Sciatic nerve (tissue), 2 donors: ENCODE measurements at places on chromosomes 5 and 9.

DNA sequence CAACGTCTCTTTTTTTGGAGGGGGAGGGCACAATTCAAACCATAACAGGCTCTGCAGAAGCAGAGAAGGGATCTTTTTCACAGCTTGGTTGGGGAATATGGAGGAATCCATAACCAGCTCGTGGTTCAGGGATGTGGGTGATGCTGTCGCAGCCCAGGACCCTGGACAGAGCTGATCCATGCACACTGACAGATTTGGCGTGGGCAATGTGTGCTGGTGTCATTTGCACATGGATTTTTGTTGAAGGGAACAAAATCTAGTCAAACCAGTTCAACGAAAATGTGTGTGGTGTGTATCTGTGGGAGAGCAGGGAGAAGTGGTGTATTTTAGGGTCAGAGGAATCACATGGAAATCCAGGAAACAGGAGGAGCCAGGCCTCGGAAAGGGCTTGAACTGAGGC lies 4.2 kb downstream of the DOCK2 start:
- no peak for DNase-seq

- DNase-seq, result no peak
Observed at GRCh38 chr9:5841771-5842573, 9.1 kb upstream of the ERMP1 start.

GRCh38 chr5:119120893-119121292 lies 50.0 kb downstream of the DMXL1 start:
- DNase-seq, result no peak

DNA sequence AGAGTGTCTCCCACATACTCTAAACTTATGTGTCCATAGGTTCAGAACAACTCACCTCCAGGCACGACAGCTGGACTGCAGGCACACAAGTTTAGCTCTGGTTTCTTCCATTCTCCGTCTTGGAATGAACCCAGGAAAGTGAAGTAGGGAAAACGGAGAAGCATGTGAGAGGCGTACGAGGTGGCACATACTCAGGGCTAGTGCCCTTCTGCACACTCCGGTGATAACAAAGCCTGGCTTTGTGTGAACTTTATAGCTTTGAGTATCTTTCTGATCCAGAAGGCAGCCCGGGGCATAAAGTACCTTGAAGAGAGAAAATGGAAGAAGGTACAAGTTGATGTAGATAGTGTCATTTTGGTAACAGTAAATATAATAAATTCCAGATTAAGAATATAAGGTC lies 11.1 kb upstream of the HTR4 start:
- no peak for DNase-seq

DNA sequence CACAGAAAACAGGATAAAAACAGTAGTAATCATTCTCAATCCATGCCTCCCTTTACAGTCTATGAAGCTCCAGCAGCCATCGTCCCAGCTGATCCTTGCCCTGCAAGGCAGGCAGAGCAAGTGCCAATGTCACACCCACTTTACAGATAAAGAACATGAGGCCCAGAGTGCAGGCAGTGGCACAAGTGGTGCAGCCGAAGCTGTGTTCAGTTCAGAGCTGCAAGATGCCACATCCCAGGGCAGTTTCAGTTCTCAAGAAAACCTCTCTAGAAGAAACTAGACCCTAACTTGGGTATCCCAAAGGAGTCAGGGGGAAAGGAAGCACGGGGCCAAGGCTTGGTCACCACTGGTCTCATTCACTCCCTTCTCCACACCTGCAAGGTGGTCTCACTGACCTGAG lies 34.6 kb upstream of the CPLX2 start:
- DNase-seq, result no peak

DNA sequence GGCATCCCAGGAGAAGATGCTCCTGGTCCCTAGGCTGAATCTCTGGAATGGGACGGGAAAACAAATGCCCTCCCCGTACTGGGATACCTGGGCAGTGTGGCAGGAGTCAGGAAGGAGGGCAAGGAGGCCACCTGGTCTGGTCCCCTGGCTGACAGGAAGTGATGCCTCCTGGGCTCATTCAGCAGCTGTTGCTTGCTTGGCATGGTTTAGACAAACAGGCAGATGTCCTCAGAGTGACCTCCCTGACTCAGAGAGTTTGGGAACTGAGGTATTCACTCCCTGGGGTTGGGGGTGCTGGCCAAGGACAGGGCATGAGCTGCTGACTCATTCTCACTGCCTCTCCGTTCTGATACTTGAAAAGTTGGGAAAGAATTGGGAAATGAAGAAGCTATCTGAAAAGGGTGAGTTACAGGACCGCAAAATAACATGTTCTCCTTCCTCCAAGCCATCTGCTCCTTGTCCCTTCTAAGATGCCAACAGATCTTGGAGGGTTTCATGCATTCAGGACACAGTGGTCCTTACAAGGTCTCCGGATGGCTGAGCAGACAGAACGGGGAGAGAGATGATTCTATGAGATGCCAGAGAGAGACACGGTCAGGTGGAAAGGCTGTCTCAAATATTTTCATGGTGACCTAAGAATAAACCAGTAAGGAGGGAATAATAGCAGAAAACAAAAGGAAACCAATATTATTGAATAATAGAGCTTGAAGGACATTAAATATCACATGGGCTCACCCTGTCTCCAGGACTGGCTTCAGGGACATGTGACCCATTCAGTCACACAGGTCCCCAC lies 534.5 kb downstream of the BNC2 start:
- peak; percentile 77 for DNase-seq

GRCh38 chr9:114364134-114365041 lies 23.4 kb downstream of the AKNA start:
- DNase-seq, result no peak

GRCh38 chr9:129264388-129264787 lies 86.3 kb upstream of the IER5L start:
- DNase-seq, result no peak

GRCh38 chr5:38800515-38800914 lies 45.3 kb upstream of the OSMR start:
- no peak for DNase-seq

DNA sequence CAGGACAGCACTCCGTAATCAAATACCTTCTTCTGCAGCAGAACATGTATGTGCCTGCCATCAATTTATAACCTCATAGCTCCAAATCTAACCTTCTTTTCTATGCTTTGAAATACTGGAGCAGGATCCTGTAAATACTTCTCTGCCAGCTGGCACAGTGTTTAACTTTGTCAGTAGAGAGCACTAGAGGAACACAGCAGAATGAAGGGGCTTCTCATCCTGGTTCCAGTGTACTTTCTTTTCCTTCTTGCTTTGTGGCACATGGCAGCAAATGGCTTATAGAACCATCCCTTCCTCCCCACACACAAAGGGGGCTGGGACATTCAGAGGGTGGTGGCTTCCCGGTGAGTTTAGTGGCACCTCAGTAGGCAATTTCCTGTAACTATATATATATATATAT lies 3.8 kb upstream of the FBXW11 start:
- DNase-seq, result no peak

DNA sequence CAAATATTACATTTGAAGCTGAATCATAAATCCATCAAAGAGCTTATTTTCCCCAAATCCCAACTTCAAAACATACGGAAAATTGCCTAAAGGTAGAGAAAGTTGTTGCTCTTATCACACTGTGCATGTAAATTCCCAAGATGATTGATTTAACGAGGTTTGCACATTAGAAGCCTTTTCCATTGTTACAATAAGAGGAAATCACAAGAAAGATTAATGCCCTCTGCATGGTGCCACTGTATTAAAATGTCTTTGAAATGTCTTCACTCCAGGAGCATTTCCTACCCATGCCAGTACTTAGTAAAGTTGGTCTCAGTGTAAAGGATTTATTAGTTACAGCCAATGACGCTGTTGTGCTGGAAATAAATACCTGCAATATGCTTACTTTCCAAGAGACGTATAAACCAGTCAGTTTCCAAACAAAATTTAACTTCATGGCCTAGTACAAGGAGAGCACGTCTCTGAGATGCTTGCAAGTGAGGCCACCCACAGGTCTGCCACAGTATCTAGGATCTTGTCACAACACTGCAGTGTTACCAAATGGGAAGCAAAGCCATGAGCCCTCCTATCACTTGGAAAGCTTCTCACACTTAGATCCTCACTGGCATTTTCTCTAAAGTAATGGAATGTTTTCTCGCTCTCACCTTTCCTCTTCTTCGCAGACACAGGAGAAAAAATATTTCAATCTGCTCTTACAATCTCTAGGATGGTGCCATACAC lies 112.4 kb downstream of the CETN3 start:
- DNase-seq, result no peak

GRCh38 chr5:79806741-79807140 lies 117.1 kb downstream of the CMYA5 start:
- no peak for DNase-seq

DNA sequence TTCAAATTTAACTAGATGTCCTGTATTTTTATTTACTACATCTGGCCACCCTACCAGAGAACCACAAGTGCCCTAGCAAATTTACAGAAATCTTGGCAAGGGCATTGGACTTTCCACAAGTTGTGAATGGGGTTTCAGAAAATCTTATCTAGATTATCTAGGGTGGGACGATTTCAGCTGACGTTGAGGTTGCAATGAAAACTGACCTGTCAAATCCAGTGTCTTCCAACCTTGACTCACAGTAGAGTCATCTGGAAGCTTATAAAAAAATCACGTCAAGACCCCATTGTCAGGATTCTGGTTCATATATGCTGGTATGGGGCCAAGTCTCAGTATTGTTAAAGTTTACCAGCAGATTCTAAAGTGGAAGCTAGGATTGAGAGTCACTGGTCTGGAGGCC lies 109.6 kb upstream of the ACTBL2 start:
- DNase-seq, result no peak

GRCh38 chr9:129374651-129375050 lies 196.6 kb upstream of the IER5L start:
- no peak for DNase-seq

GRCh38 chr9:128770286-128771030 lies 1.3 kb downstream of the ZER1 start:
- no peak for DNase-seq

GRCh38 chr9:124665391-124666058 lies 105.6 kb downstream of the NR6A1 start:
- no peak for DNase-seq

GRCh38 chr5:169385636-169386035 lies 84.7 kb upstream of the SLIT3 start:
- DNase-seq, result no peak

DNA sequence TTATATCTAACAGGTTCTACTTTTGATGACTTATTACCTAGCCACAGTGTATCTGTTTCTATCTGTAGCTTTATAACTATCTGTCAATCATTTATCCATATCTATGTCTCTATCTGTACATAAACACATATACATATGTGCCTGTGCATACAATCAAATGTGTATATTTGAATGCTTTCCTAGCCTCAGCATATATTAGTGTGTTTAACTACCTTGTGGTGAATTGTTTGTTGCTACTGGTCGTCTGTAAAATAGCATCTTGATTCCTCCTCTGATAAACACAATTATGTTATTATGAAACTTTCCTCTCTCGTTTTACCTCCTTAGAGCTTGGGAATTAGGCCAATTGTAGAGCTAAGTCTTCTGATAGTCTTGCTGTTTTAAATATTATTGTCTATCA lies 44.4 kb downstream of the PARP8 start:
- no peak for DNase-seq

- no peak for DNase-seq
Observed at GRCh38 chr9:84811751-84812074, 142.2 kb downstream of the NTRK2 start.

DNA sequence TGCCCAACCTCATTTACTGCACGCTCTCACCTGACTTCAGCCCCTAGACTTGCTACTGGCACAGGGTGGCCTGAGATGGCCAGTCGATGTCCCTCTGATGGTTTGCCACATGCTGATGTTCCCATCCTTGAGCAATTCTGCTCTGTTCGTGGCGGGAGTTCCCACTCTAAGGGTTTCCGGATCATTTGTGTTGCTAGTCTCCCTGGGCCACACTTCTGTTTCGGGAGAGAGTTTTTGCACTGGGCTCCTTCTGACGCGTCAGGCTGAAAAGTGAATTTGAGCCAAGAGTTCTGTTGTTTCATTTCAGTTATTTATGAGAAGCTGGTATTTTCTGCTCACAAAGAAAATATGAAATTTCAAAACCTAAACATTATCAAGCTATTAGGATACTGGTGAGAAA lies 597.7 kb downstream of the BNC2 start:
- DNase-seq, result no peak

DNA sequence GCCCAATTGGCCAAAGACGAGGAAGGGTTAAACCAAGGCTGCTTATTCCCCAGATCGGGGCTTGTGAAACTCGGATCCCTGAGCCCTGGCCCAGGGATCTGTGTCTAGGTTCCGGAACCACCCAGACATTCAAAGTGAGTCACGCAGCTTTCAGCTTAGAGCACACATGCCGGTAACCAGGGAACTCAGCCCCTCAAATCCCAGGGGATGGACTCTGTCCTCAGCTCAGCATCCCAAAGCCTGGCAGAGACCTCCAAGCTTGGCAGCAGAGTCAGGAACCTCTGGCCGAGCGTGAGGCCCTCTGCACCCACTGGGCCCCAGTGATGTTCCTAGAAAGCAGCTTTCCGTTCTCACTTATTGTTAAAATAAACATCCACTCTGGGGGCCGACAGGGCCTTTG lies 5.1 kb downstream of the PNPLA7 start:
- no peak for DNase-seq

- no peak for DNase-seq
Observed at GRCh38 chr9:5646116-5646515, 17.2 kb downstream of the RIC1 start.

DNA sequence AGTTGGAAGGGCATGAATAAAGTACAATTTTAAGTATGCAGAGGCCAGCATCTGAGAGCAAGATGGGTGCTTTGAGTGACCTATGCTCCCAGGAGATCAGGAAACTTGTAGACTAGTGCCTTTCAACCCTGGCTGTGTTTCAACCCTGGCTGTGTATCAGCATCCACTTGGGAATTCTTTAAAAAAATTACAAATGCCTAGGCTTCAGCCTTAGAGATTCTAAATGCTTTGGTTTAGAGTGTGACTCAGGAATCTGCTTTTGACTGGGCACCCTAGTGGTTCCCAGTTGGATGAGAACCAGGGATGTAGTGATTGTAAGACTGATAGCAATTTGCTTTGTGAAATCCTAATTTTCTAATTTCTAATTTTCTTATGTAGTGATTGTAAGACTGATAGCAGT lies 65.6 kb downstream of the RALGPS1 start:
- no peak for DNase-seq

- DNase-seq, result no peak
Observed at GRCh38 chr9:17839776-17840175, 260.9 kb downstream of the SH3GL2 start.

DNA sequence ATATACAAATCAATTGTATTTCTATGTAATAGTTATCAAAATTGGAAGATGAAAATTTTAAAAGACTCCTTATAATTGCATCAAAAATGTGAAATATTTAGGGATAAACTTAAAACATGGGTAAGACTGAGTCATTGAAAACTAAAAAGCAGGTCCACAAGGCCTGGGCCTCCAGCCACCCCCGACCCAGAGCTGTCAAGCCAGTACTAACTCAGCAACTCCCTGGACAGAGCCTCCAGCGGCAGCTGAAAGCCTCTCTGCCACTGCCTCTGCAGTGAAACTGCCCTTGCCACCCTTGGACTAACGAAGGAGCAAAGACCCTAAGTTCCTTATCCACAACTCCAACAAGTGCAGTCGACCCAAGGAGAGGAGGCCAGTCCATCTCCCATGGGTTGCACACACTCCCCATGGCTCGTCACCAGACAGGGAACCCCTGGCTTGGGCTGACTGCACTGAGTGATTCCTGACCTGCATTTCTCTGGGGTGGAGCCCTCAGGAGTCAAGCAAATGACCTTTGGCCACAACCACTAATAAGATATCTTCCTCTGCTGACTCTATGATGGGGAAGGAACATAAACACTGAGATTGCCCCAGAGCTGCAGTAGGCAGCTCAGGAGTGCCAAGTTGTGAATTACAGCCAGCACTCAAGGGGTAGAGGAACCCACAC lies 20.5 kb downstream of the PTGER4 start:
- no peak for DNase-seq
